Right atrium auricular region (tissue), 2 donors: ENCODE measurements at places on chromosomes 7 and 10.

- H3K4me3 ChIP-seq, result no peak overlapping the region
- no peaks in the 10 kb centered on the region for H3K4me1 ChIP-seq
- DNase-seq, result no peak
These were observed 53.8 kb downstream of the ARL5B start for GRCh38 chr10:18713077-18713476.

DNA sequence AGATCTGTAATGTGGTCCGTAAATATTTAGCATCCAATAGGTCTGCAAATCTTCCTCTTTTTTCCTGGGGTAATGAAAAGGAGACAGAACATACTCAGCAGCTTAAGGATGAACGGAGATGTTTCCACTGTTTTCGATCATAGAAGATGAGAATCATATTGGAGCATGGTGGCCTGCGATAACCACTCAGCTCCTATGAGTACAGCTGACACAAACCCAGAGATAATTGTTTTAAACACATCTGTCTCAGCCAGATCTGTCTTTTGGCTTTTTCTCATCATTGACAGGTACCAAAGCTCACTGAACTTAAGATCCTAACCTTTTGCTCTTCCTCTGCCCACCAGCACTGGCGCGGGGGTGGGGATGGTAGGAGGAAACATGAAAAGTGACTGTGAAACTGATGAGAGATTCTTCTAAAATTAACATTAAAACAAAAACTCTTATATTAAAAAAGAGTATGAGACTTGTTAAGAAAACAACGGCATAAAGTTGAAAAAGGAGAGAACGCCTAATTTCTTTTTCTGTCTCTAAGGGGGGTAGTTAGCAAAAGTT is 71.0 kb downstream of the SVOPL start:
- H3K4me1 ChIP-seq, result no peaks in the 10 kb centered on the region
- no peak overlapping the region for H3K4me3 ChIP-seq
- no peak overlapping the region for H3K27ac ChIP-seq
- DNase-seq, result no peak

DNA sequence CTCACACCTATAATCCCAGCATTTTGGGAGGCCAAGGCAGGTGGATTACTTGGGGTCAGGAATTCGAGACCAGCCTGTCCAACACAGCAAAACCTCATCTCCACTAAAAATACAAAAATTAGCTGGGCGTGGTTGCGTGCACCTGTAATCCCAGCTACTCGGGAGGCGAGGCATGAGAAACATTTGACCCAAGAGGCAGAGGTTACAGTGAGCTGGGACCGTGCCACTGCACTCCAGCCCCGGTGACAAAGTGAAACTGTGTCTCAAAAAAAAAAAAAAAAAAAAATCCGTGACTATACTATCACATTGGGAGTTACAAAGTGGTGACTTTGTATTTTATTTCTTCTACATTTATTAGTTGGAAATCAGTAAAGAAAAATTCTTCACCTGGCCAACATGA is 101.2 kb downstream of the EPC1 start:
- H3K36me3 ChIP-seq, result no peaks in the 10 kb centered on the region
- H3K4me1 ChIP-seq, result no peaks in the 10 kb centered on the region
- no peaks in the 10 kb centered on the region for H3K27me3 ChIP-seq
- H3K27ac ChIP-seq, result no peak overlapping the region
- H3K4me3 ChIP-seq, result no peak overlapping the region
- DNase-seq, result no peak

- H3K36me3 ChIP-seq, result no peaks in the 10 kb centered on the region
- H3K27me3 ChIP-seq, result no peaks in the 10 kb centered on the region
- H3K27ac ChIP-seq, result no peak overlapping the region
These were observed 57.4 kb upstream of the INHBA start for GRCh38 chr7:41760293-41760692.

GRCh38 chr7:86748843-86749719 is 105.4 kb downstream of the GRM3 start:
- H3K4me3 ChIP-seq, result no peak overlapping the region
- H3K27me3 ChIP-seq, result no peaks in the 10 kb centered on the region
- H3K36me3 ChIP-seq, result no peaks in the 10 kb centered on the region
- no peak overlapping the region for H3K27ac ChIP-seq
- no peaks in the 10 kb centered on the region for H3K4me1 ChIP-seq

DNA sequence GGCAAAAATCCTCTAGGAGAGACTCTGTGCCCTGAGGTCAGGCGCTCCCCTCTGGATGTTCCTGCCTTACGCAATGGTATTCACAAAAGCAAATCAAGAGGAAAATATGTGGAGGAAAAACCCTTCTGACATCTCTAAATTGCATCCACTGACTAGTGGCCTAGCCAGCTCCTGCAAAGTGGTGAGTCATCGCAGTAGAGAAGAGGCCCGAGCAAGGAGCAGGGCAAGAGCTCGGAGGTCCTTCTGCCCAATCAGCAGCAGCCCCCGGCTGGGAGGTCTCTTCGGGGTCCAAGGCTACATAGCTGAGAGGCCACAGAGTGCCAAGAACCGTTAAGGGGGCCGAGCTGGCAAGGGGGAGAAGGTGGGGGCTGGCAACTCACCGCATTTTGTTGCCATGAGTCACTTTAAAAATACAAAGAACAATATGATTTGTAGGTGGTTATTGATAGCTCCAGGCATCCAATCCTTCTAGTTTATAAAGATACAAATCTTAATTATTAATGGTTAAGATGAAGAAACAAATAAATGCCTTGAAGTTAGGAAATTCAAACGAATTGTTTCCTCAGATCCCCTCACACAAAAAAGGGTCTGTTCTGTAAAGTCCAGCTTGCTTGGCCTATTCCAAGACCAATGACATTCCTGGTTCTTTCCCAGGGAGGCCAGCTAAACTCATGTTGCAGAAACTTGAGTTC is 161.6 kb downstream of the PKD1L1 start:
- H3K36me3 ChIP-seq, result no peaks in the 10 kb centered on the region
- no peaks in the 10 kb centered on the region for H3K27me3 ChIP-seq
- no peaks in the 10 kb centered on the region for H3K4me1 ChIP-seq
- peak overlapping the region; percentile 8 for H3K27ac ChIP-seq

GRCh38 chr7:92727755-92728154 is 108.6 kb downstream of the CDK6 start:
- DNase-seq, result no peak
- no peaks in the 10 kb centered on the region for H3K4me1 ChIP-seq
- H3K36me3 ChIP-seq, result peaks cover 7% of the 10 kb centered on the region

DNA sequence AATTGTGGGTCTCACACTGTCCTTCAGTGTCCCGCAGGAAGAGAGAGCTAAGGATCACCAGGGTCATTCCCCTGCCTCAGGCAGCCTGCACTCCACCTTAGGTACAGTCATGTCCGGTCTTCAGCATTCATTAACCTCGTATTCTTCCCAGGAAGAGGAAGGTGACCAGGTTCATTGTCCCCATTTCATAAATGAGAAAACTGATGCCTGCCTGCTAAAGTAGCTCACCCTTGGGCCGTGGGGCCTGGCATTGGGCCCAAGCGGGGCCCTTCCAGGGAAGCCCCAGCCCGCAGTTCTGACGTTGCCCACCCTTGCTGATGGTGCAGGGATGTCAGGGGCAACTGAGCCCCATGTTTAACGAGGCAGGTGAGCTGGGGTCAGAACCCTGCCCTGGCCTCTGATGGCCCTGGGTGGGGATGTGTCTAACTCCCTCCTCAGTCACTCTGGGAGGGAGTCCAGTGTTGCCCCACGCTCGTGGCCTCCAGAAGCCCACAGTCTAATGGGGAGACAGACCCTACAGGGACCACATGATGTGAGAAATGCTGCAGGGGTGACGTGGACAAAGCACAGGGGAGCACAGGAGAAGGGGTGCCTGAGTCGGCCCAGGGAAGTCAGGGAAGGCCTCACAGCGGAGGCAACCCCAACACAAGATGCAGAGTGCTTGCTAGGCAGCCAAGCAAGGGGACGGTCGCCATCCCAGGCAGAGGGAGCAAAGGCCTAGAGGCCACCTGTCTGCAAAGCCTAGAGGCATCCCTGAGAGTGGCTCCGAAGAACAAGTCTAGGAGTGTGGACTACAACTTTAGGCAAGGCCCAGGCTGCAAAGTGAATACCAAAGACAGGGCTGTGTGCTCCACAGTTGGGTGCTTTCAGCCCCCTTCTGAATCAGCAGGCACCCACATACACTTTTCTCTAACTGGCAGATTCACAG is 25.1 kb downstream of the DDIT4 start:
- no peak for DNase-seq
- H3K36me3 ChIP-seq, result no peaks in the 10 kb centered on the region
- no peak overlapping the region for H3K4me3 ChIP-seq
- no peaks in the 10 kb centered on the region for H3K4me1 ChIP-seq
- H3K27me3 ChIP-seq, result no peaks in the 10 kb centered on the region
- H3K27ac ChIP-seq, result peak overlapping the region; percentile 97
